ENCODE measurements at places on chromosomes 6 and 20.

GRCh38 chr6:116631379-116631990, 15.2 kb downstream of the RSPH4A start:
- DNase-seq, result no peak

DNA sequence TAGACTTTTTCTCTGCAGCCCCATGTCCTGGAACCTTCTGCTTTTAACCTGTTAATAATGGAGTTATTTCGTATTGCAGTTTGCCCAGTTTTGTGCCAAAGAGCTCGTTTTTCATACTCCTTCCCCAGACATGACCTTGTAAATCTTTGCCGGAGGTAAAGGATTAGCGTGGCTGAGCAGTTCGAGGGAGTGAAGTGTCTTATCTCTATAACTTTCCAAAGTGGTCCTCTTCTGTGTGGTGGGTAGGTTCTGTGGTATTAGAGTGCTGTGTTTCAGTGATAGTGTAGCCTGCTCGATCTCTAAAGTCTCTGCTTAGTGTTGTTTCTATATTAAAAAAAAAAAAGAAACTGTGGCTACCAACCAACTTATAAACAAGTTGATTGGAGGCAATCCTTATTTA, 67.5 kb downstream of the FARS2 start:
- no peak for DNase-seq

GRCh38 chr6:48695872-48696271, 584.9 kb upstream of the PTCHD4 start:
- DNase-seq, result no peak

DNA sequence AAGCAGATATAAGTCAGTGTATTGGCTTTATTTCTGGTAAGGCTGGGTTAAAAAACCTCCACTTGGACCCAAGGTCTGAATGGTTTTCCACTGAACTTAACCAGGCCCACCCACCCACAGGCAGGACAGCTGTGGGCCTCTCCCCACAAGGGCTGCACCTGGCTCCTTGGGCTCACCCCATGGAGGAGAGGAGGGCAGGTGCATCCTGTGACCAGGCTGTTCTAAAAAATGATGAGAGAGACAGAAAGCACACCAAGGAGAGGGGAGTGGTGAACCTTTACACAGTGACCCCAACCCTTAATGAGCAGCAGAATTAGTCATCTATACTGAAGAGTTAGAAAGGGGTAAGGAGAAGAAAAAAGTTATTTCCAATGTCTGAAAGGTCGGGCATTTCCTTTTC, 34.5 kb upstream of the DUSP22 start:
- DNase-seq, result no peak

DNA sequence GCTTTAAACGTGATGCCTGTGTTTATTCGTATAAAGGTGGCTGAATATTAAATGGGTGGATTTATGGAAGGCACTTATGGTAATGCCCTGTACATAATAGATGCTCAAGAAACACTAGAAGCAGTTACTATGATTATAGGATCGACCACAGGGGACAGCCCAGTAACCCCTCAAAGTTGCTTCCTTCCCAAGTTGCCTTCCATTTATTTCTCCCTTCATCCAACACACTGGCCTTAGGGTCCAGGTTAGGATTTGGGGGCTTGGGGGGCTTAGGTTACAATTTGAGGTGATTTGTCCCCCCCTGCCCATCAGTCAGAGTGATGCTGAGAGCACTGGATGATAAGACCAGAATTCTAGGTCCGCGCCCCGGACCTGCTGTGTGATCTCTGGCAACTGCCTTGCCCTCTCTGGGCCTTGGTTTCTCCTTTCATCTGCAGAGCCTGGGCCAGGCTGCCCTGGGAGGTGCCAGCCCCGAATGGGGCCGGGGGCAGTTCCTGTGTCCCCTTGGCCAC, 101.5 kb downstream of the CEBPB start:
- no peak for DNase-seq

GRCh38 chr6:170583756-170584180, 669 bp downstream of the PDCD2 start:
- no peak for DNase-seq

DNA sequence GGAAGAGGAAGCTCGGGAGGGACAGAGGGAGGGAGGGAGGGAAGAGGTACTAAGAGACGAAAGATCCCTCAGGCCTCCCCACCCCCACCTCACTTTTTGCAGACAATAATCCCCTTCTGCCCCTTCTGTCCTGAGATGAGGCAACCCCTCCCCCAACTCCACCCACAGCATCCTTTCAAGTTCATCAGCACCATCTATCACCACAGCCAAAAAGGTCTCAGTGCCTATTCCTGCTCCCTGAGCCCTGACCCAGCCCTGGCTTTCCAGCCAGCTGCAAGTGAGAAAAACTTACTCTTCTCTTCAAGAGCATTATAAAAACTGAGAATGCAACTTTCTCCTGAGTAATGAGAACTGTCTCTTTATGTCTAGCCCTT, 133.2 kb upstream of the LRFN2 start:
- no peak for DNase-seq

DNA sequence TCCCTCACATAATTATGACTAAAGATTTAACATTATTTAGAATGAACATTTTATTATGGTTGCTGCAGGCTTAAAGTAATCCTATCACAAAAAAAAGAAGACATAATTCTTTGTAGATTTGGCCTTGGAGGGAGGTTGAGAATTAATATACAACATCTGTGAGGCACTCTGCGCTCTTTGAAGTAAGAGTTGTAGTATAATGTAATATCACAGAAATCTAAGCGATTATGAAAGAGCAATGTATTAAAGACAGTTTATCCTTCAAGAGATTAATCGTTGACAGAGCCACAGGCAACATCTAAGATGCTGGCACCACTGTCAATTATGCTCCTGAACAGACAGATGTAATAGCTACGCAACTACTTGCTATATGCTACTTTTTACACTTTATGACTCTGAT, 946.8 kb downstream of the GRIK2 start:
- no peak for DNase-seq

- DNase-seq, result no peak
Observed at GRCh38 chr6:166862287-166862977, 93.9 kb downstream of the RNASET2 start.

- DNase-seq, result no peak
Observed at GRCh38 chr6:4303638-4304037, 168.3 kb upstream of the ECI2 start.

- DNase-seq, result no peak
Observed at GRCh38 chr6:139436200-139436956, 61.9 kb upstream of the CITED2 start.

GRCh38 chr6:124131259-124131658, 327.6 kb downstream of the NKAIN2 start:
- DNase-seq, result no peak

GRCh38 chr6:154179434-154179833, 140.4 kb downstream of the OPRM1 start:
- DNase-seq, result no peak

GRCh38 chr6:14759976-14760672, 485.7 kb upstream of the JARID2 start:
- DNase-seq, result no peak

DNA sequence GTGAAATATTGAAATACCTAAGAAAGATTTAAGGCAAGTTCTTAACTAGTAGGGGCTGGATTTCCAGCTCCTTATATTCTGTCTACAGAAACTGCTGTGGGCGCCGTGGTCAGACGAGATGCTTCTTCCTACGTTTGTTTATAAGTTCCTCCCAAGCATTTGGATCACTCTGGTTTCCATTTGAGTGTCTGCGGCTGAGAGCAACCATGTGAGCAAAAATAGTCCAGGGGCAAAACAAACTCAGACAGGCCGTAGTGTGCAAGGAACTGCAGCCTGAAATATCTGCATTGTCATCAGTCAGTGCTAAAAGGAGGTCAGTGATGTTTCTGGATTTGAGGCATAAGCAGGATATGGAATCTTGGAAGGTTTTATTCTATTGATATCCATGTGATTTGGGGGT, 485.9 kb upstream of the JAG1 start:
- no peak for DNase-seq

DNA sequence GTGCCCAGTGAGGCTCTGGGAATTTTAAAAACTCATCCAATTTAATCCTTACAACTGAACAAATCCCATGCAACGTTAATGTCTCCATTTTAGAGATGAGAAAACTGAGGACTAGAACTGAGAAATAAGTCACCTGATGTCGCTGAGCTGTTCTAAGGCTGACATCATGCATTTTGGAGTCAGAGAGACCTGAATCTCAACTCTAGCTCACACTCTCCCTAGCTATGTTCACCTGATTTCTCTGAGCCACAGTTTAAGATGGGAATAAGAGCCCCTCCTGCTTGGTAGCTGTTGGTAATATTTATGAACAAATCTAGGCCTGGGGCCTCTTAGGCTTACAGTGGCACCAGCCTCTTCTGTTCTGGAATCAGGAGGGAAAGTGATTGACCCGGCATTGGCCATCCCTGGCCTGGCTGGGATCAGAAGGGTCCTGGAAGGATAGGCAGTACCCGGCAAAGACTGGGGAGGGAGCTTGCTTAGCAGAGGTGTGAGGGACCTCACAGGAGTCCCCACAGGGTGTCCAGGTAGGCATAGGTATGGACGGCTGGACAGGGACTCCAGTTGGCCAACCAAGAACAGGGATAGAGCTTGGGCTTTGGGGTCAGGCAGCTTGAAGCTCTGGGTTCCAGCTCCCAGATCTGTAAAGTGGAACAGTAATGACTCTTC, 18.8 kb upstream of the CSNK2A1 start:
- DNase-seq, result no peak
